Brain microvascular endothelial cell (primary cell): ENCODE measurements at places on chromosomes 2 and 18.

- DNase-seq = no peak
Observed at GRCh38 chr18:41060967-41061366, 894.1 kb upstream of the PIK3C3 start.

GRCh38 chr2:130762031-130762909, 6.9 kb downstream of the AMER3 start:
- no peak for DNase-seq

GRCh38 chr18:34738175-34738894, 28.2 kb downstream of the DTNA start:
- DNase-seq = peak; percentile 14

- no peak for DNase-seq
Observed at GRCh38 chr2:133570542-133570941, 2.3 kb upstream of the NCKAP5 start.

GRCh38 chr18:22817844-22818243, 115.3 kb upstream of the RBBP8 start:
- DNase-seq = no peak

GRCh38 chr2:85997017-85997970, 108.4 kb downstream of the POLR1A start:
- no peak for DNase-seq

- no peak for DNase-seq
Observed at GRCh38 chr2:77666251-77666980, 144.2 kb upstream of the LRRTM4 start.

- no peak for DNase-seq
Observed at GRCh38 chr2:167398873-167399272, 510.6 kb downstream of the XIRP2 start.

GRCh38 chr2:11354363-11355154, 10.1 kb upstream of the ROCK2 start:
- no peak for DNase-seq

- DNase-seq = no peak
Observed at GRCh38 chr18:3494569-3494968, 44.6 kb downstream of the TGIF1 start.

- no peak for DNase-seq
Observed at GRCh38 chr2:136255127-136255526, 137.2 kb upstream of the CXCR4 start.

GRCh38 chr2:233074106-233074505, 14.0 kb downstream of the INPP5D start:
- no peak for DNase-seq

DNA sequence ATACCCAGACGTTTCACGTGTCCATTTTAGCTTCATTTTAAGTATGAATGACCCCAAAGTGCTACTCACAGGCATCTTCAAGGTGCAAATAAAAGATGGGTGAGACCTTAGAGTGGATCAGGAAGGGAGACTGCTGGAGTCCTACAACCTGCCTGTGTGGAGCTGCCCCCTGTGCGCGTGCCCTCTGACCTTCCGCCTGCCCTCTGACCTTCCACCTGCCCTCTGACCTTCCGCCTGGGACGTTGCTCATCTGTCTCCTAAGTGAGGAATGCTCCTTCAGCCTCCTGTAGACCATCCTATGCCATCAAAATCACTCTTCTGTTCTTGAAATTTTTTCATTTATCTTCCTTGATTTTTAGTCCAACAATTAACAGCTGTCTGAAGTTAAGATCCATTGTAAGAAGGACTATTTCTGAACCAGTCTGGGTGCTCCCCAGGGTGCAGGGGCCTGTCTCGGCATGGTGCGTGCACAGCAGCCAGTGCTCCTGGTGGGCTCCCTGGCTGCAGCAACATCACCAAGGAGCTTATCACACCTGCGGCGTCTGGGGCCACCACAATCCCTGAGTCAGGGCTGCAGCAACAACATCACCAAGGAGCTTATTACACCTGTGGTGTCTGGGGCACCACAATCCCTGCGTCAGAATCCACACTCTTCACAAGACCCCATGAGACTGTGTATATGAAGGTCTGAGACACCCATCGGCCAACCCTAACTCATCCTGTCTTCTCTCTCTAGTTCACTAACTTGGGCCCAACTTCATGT, 86.0 kb downstream of the TPO start:
- DNase-seq = no peak

DNA sequence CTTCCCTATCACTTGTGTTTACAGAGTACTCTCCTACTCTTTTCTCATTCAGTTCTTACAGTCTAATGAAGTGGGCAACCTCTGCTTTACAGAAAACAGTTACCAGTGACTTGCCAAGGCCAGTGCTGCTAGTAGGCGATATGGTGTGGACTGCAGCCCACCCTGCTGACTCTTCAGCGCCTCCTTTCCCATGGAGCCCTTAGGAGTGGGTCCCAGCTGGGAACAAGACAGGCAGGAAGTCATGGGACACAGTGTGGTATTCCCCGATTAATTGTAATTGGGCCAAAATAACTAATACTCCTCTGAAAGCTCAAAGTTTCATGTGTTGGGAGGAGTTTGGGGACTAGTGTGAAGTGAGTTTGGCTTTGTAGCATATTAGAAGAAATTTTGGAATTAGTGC, 120.1 kb upstream of the EML6 start:
- DNase-seq = peak; percentile 35

DNA sequence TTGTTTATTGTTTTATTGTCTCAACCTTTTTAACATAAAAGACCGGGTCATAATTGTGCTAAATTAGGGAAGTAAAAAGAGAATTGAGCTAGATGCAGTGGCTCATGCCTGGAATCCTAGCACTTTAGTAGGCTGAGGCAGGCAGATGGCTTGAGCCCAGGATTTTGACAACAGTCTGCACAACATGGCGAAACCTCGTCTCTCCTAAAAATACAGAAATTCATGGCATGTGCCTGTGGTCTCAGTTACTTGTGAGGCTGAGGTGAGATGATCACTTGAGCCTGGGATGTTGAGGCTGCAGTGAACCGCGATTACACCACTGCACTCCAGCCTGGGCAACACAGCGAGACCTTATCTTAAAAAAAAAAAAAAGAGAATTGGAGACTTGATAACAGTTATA, 104.2 kb upstream of the TTC27 start:
- DNase-seq = no peak

DNA sequence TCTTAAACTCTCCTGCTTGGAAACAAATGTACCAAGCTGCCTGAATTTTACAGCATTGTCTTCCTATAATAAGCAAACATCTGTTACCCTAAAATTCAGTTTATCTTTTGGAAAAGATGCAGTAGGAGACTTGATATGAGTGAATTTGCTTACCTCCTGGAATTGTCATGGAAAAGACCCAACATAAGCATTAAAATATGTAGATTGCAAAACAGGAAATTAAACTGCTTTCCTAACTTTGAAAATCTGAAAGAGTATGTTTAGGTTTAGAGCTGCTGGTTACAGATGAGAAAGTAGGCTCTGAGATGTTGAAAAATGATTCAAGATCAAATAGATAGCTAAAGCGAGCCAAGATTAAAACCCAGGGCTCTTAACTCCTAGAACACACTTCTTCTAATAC, 316.5 kb downstream of the SOX11 start:
- DNase-seq = no peak

DNA sequence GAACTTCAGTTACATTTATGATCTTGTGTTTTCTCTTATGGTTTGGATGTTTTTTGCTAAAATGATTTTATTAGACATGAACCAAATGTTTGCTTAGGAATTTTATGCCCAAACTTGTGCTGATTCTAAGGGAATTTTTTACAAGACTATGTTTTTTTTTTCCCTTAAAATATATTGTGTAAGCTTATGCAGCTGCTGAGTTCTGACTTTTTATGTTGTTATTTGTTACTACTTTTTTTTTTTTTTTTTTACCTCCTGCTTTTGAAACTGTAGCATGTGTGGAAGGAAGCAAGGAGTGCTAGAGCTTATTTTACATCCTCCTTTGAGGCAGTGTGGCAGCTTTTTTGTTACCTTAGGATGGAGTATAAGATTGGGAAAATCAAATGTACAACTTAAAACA, 6.0 kb upstream of the DNAH7 start:
- DNase-seq = no peak

DNA sequence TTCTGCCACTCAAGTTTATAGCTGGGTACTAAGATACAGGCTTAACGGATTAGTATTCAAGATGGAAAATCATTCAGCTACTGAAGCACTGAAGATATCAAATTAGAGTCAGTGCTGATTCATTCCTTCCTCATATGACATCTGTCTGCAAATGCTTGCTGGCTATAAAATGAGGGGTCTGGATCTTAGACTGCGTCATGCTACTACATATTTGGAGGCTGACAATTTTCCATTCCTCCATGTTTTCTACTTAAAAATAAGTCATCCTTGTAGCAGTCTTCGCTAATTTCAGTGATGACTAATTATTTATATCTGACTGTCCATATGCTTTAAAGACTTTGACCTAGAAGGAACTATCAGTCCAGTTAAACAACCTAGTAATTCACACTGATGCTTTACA, 233.4 kb downstream of the RIT2 start:
- DNase-seq = peak; percentile 28

DNA sequence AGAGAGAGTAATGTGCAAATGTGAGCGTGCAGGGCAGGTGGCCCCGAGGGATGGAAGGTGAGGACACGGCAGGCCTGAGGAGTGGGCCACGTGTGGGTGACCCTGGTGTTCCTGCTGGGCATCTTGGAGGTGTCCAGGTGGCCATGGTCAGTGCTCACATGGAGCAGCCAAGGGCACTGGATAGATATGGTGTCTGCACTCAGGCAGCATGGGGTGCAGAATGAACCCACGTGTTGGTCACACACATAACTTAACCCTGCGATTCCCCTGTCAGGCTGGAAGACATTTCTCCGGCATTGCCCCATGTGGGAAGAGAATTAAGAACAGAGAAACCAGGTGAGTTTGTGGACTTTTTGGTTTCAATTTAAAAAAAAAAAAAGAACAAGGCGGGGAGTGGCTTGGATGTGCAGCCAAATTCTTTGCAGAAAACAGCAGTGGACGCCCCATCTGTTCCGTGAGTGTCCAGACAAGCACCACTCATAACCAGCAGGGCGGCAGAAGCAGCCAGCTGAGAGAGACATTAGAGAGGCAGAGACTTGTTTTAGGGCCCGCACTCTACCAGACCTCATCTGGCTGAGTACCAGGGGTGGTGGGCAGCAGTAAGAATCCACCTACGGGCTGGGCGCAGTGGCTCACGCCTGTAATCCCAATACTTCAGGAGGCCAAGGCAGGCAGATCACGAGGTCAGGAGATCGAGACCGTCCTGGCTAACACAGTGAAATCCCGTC, 249.8 kb downstream of the ACKR3 start:
- DNase-seq = no peak

GRCh38 chr18:13620818-13621445, 105.4 kb downstream of the FAM210A start:
- DNase-seq = no peak

DNA sequence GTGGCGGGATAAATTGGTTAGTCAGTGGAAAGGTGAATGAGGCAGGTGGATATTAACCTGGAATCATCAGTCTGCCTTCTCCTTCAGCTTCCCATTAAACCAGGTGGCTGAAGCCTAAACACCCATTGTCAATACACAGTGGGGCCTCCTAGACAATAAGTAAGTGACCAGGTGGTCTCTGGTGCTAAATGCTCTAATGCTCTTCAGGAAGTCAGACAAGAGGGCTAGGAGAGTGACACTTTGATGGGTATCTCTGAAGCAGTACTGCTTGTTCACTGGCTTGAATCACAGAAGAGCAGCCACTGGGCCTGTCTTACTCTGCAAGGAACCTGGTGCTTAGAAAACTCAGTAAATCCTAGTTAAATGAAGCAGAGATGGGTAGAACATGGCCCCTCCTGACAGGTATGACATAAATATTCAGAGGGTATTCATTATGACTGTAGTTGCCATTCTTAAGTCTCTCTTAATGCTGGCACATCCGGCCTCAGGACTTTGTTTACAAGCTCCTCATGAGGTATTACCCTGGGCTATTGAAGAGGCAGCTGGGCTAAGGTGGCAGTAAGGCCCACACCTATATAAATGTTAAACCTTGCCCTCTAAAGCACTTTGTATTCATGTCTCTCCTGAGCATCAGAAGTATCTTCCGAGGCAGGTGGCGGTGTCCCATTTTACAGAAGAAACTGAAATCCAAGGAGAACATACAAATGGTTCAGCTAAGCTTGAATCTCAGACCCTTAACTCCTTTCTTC, 104.9 kb downstream of the NCK2 start:
- no peak for DNase-seq

- DNase-seq = no peak
Observed at GRCh38 chr18:24924066-24924716, 427.8 kb downstream of the ZNF521 start.

- DNase-seq = peak; percentile 9
Observed at GRCh38 chr2:33457556-33458247, 18.7 kb upstream of the RASGRP3 start.

DNA sequence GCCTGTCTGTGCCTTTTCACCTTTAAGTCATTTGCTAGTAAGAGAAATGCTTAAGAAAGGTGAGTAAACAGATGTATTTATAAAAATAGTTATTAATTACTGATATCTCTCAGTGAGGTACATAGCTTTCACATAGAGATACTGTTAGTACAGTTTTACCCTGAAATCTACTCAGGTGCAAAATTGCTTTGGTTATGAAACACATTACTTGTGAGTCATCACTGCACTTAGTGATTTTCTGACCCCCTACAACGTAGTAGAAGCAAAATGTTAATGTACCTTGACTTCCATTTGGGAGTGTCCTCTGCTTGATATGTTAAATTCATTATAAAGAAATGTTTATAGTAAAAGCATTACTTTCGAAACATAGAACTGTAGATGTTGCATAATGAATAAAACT, 6.5 kb downstream of the GLS start:
- DNase-seq = no peak

GRCh38 chr2:73818296-73818695, 10.5 kb upstream of the STAMBP start:
- DNase-seq = no peak

- DNase-seq = no peak
Observed at GRCh38 chr2:116442418-116442817, 1372.1 kb upstream of the DDX18 start.

GRCh38 chr2:159455330-159455918, 160.9 kb downstream of the BAZ2B start:
- DNase-seq = no peak

- peak; percentile 25 for DNase-seq
Observed at GRCh38 chr18:47184419-47185050, 8.4 kb upstream of the IER3IP1 start.

- DNase-seq = no peak
Observed at GRCh38 chr2:74497777-74498499, 1.5 kb downstream of the LBX2 start.
